ENCODE measurements at places on chromosomes 1 and 21.

DNA sequence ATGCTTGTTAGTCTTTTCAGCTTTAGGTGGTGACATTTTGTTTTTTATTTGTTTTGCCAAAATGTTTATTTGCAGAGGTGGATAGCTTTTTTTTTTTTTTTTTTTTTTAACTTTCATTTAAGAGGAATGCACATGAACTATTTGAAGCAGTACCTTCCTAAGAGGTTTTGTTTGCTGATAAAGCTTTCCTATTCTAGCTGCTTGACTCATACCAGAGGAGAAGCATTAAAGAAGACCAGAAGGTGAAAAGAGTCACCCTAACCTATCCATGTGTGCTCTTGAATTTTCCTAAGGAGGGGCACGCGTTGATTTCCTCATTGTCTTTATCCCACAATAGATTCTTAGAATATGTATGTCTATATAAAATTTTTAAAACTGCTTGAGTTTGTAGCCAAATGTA, 57.7 kb downstream of the PRDM2 start:
- DNase-seq = no peak

GRCh38 chr21:42122808-42123207, 51.7 kb downstream of the UMODL1 start:
- DNase-seq = no peak

DNA sequence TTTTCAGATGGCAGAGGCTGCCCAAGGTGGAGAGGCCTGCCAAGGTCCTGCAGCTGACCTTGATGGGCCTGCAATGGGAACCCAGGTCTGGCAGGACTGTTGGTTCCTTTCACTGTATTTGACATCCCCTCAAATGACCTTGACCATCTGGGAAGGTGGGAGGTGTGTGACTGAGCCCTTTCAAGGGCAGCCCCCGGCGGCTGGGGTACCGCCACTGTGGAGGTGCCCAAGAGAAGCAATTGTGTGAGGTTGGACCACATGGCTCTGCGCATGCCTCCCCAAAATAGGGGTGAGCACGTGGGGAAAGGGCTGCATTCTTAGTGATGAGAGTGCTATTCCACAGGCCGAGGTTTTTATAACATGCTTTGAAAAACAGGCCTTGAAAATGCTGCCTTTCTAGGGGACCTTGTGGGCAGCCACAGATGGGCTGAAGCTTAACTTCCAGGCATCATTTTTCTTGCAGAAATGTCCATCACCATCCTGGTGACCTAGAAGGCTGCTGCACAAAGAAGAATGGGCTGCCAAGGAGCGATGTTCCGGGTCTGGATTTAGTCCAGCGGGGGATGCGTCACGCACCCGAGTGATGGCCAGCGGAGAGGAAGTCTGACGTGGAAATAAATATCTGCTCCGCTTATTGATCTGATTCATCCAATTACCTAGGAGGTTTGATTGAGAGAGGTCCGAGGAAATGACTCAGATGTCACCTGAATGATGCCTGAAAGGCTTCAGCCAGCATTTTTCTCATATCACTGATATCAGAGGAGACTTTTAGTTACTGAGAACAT, 16.5 kb upstream of the UTS2 start:
- DNase-seq = no peak

DNA sequence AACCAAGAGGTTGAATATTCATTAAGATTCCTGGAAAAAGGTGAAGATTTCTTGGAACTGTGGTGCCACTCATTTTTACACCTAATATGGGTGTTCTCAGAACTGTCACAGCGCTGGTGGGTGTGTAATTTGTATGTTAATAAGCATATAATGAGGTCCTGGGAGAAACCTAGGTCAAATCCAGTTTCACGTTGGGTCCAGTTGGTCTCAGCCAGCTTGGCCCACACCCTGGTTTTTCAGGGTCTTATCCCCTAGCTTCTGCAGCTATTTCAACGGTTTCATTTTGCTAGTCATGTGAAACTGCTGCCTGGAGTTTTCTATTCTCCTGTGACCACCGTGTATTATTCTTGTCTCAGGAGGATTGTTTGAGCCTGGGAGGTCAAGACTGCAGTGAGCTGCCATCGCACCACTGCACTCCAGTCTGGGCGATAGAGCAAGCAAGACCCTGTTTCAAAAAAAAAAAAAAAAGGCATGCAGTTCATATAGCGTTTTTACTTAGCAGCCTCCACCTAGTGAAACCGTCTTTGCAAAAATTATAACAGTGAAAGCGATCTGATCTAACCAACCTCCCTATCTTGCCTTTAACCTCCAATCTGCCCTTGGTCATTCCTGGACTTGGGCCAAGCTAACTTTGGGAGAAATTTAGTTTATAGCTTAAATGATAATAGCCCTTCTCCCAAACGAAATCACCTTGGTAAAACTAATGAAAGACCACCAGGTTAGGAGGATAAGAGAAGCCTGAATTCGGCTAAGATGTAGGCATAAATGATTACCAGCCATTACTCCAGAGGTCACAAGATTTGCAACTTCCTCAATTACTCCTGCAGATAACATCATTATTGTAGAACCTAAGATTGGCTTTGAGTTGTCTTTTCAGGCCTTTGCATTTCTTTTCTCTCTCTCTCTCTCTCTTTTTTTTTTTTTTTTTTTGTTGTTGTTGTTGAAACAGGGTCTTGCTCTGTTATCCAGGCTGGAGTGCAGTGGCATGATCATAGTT, 44.0 kb downstream of the PTAFR start:
- no peak for DNase-seq

GRCh38 chr1:107496002-107496401, 355.2 kb downstream of the NTNG1 start:
- no peak for DNase-seq
